AG20443 (cell line): ENCODE measurements at places on chromosomes 3 and 15.

- DNase-seq, result peak; percentile 26
These were observed 203.3 kb downstream of the FEZF2 start for GRCh38 chr3:62169906-62170660.

DNA sequence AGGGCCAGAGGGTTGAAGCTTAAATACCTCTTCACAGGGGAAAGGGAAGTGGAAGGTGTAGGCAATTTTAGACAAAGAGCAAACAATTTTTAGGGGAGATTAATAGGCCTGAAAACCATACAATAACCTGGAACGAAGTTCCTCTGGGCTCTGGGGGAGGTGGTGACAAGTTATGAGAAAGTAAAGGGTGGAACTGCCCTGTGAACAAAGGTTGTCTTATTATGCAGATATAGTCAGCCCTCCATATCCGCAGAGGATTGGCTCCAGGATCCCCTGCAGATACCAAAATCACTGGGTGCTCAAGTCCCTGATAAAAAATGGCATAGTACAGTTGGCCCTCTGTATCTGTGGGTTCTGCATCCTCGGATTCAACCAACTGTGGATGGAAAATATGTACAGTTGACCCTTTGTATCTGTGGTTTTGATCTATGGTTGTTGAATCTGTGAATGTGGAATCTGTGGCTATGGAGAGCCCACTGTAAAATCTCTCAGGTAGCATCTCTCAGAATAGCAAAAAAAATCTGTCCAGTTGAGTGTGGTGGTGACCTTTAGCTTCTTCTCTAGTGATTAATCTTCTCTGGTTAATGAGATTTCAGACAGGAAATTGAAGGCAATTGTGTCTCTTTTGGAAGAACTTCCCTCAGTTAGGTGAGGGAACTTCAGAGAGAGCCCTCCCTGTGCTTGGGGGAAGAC lies 40.2 kb downstream of the CLEC3B start:
- DNase-seq, result no peak

DNA sequence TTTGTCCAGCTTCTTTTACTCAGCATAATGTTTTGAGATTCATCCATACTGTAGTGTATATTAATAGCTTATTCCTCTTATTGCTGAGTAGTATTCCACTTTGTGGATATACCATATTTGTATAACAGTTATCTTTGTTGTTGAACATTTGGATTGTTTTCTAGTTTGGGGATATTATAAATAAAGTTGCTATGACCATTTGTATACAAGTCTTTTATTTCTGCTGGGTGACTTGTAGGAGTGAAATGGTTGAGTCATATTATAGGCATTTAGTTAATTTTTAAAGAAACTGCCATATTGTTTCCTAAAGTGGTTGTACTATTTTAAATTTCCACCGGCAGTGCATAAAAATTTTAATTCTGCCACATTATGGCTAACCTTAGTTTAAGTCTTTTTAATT lies 53.4 kb downstream of the RPL39L start:
- DNase-seq, result no peak

GRCh38 chr3:72888546-72889309 lies 882 bp downstream of the GXYLT2 start:
- no peak for DNase-seq

- no peak for DNase-seq
These were observed 13.3 kb downstream of the DNAJB11 start for GRCh38 chr3:186583831-186584230.

- DNase-seq, result no peak
These were observed 749.6 kb upstream of the LMCD1 start for GRCh38 chr3:7752005-7752404.

GRCh38 chr3:63413523-63413922 lies 135.4 kb downstream of the SYNPR start:
- DNase-seq, result no peak

GRCh38 chr3:170240671-170241070 lies 18.4 kb downstream of the PRKCI start:
- DNase-seq, result no peak

DNA sequence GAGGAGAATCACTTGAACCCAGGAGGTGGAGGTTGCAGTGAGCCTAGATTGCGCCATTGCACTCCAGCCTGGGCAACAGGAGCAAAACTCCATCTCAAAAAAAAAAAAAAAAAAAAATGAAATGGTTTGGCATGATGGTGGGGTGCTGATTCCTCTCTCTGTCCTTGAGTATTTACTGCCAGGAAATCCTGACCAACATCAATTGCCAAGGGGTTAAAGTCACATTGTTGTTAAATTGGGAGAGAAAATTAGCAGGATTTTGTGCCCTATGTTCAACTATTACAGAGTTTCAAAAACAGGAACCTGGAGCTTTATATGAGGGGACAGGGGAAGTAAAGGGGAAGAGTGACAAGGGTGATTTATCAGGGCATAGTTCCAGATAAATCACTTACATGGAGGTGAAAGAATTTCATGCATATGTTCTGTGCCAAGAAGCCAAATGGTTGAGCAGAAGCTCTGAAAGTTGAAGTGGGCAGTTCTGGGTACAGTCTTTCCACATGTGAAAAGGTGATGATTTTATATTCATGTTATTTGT lies 70.5 kb upstream of the TSEN2 start:
- no peak for DNase-seq

DNA sequence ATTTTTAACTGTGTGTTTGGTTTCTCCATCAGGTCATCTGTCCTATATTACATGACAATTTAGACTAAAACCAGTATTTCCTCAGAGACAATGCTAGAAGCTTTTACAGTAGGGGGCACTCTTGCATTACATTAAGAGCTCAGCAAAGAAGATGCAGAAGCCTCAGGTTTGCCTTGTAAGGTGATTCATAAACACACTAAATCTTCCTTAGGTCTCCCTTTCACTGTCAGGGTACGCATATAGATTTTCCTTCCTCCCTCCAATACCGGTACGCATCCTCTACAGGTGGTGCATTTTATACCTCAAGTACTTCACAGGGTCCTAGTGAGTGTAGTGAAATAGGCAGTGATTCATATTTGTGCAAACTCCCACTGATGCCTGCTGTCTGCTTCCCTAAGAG lies 46.5 kb downstream of the CD86 start:
- DNase-seq, result peak; percentile 38

DNA sequence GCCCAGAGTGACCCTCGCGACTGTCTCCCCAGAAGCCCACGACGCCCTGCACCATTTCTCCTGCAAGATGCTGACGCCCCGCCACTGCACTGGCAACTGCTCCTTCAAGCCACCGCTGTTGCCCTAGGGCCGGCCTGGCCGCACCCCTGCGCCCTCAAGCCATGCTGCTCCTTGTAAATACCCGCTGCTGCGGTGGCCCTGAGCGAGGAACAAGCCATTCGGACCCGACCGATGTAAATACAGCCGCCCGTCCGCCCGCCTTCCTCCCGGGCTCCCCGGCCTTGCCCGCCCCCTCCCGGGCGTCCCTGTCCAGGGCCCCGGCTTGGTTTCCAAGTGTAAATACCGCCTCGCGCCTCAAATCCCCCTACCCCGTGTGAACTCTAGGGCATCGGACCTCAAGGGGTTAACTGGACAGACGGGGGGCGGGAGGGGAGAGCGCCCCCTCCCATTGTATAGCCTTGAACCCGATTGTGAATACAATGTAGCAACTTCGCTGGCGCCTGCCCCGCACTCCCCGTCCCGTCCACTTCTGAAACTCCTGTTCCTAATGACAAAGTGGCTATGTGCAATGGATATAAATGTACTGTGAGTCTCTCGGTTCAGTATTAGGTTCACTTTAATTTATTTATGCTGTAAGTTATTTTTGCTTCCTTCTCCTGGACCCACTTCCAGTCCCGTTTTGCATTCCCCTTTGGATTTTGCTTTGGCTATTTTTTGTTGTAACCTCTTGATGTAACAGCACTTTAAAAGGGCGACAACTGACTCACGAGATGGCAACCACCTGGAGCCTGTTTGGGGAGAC lies 5.9 kb downstream of the RNU6-1 start:
- peak; percentile 67 for DNase-seq

DNA sequence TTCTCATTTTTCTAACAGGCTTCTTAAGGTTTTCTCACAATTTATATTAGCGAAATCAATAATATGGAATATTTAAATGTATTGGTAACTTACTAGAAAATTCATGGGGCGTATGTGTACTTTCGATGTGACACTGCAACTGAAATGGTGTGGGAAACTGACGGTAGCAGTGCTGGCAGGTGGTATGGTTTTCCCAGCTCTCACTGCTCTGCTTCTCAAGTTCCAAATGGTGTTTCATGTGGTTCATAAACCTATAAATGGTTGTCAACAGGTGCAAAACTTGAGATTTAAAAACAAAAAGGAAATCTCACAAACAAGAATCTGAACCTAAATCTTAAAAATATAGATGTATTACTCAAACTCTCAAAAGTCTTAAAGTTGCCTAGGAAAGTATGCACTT lies 54.7 kb downstream of the ZNF280D start:
- DNase-seq, result no peak

GRCh38 chr3:181329024-181329423 lies 339.5 kb upstream of the DNAJC19 start:
- no peak for DNase-seq

DNA sequence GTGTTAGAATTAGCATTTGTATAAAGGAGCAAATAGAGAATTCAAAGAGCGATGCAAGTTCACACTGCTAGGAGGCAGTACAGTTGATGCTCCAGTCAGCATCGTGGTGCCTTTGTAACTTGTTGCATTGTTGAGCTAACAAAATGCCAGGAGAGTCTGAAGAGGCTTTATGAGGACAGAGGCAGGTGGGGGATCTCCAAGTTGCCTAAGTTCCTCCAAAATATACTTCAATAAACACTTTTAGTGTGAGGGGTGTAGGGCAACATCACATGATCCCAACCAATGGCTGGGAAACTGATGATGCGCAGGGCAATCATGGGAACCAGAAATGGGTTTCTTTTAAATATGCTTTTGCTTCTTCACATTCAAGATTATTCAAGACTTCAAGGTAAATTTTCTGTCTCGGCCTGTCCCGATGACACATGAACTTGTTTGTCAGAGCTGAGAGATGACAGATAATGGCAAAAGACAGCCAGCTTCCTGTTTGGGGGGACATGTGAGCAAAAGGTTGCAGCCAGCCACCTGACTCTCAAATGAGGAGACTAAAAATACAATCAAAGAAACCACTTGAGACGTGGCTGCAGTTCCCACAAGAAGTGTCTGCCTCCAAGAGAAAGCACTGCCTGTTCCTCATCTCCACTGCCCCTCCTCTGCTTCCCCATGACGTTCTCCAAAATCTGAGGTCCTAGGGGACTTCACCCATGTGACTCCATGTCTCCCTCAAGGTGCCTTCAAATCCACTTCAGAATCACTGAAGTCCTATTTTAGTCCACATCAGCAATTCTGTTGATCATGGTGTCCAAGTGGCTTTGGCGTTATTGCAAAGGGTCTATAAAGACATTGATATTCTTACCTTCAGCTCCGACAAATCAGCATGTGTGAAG lies 39.3 kb downstream of the KLHL6 start:
- DNase-seq, result no peak
